Dermis microvascular lymphatic vessel endothelial cell (primary cell): ENCODE measurements at places on chromosomes 13 and 19. TPM values are rescaled to one million over a fixed set of nuclear protein-coding genes. Genes with fewer than 3 reads are reported as not detected.

Gene DOCK9
- total RNA-seq, result 249 and 356 TPM in 2 replicates

Gene DIS3
- 23.1 and 24.8 TPM in 2 replicates for total RNA-seq

Gene ACER1
- not detected in 2 replicates for total RNA-seq

Gene IFT88
- total RNA-seq, result 6.2 and 7.7 TPM in 2 replicates

Gene SLC15A1
- total RNA-seq, result not detected in 2 replicates

Gene CDC34
- 85.2 and 89.6 TPM in 2 replicates for total RNA-seq

Gene PPFIA3
- 4.0 TPM in 2 replicates for total RNA-seq

Gene CPAMD8
- total RNA-seq, result 1.5 and 2.4 TPM in 2 replicates

Gene KLK3
- not detected in 2 replicates for total RNA-seq

Gene TICAM1
- 2.3 and 4.4 TPM in 2 replicates for total RNA-seq

Gene MBOAT7
- 10.1 and 20.5 TPM in 2 replicates for total RNA-seq
